ENCODE measurements at places on chromosomes 13 and 19.
A peak's percentile ranks its signal among the peaks of the same experiment; 100 is the strongest.

DNA sequence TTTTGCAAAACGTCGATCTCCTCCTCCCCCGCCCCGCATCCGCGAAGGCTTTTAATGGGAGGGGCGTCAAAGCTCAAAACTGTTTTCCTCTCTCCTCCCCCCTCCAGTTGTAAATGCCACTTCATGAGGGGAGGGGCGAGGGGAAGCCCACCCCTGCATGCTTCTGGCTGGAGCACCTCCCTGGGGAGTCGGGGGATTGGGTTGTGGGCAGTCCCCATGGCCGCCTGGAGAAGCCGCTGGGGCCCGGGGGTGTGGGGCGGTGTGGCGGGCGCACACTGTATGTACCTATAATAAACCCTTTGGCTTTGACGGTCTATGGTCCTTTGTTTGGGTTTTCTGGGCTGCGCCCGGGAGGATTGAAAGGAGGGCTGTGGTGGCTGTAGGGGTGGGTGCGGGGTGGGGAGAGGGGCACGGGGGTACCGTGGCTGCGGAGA is 505 bp upstream of the SHKBP1 start:
- no peak for DNase-seq

DNA sequence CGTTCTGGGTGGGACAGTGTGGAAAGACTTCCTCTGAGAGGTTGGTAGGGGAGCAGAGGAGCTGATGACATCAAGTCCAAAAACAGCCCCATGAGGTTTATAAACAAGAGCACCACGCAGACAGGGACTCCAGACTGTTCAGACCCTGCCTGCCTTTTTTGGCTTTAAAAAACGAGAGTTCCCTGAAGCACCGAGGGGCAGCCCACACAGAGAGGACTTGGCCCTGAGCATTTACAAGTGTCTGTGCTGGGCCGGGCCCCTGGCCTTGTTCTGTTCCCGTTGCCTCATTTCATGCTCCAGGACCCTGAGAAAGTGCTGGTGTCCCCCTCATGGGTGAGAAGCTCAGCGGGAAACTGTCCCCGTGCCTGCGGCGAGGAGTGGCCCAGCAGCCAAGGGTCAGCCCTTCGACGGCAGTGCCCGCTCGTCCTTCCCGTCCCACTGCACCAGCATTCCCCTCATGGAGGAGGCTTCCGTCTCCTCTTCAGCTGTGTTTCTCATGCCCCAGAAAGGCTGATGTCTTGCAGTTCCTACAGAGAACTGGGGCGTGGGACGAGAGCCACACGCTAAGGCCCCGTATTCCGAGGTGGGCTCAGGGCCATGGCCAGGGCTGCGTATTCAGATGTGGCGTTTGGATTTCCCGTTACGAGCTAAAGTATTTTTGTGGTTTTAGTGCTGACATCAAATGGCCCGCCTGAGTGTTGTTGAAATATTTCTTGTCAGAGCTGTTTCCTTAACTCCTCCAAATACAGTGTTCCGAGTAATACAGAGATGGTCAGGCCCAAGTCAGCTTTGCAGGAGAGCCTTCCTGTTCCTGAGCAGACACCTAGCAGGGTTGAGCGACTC is 93.5 kb downstream of the ATP11A start:
- no peak for DNase-seq

DNA sequence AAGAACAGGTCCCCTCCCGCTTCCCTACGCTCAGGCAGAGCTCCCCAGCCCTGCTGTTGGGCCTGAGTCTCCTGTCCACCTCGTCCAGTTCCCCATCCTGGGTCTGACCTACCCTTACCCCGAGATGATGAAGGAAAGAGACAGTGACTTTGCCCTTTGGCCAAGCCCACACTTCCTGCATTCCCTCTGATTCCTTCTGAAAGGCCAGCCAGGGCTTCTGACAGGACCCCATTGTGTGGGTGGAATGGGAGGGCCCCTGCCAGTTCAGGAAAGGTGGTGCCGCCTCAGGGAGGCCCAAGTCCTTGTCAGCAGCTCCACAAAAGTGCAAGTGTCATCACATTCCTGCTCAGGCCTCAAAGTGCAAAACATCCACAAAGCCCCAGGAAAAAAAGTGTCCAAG is 177.8 kb downstream of the PAN3 start:
- no peak for DNase-seq

DNA sequence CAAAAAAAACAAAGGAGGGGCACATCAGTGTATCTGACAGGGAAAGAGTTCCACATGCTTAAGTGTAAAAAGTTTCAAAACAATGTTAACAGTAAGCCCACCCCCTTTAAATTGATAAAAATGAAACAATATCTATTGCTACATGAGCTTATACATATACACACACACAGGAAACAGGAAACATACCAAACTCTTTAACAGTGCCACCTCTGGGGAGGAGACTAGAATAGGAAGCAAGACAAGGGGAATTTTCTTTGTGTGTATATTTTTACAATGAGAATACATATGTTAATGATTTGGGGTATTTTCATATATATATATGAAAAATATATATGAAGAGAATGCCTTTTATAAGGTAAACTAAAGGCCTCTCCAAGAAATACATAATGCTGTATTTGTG is 44.7 kb downstream of the TPT1 start:
- DNase-seq: no peak

DNA sequence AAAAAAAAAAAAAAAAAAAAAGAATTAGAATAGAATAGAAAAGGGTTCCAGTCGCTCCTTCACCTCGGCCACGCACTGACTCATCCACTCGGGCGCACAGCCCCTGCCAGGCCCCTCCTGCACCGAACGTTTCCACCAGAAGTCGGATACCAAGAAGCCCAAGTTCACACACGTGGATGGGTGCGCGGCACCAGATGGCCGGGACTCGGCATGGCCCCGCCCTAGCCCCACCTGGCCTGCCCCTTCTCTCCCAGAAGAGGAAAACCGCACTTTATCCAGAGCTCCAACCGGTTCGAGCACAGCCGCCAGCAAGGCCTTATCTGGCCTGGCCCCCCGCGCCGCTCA is 5.9 kb downstream of the PRR36 start:
- no peak for DNase-seq

GRCh38 chr13:74006666-74007065 is 127.5 kb downstream of the KLF12 start:
- DNase-seq: no peak

DNA sequence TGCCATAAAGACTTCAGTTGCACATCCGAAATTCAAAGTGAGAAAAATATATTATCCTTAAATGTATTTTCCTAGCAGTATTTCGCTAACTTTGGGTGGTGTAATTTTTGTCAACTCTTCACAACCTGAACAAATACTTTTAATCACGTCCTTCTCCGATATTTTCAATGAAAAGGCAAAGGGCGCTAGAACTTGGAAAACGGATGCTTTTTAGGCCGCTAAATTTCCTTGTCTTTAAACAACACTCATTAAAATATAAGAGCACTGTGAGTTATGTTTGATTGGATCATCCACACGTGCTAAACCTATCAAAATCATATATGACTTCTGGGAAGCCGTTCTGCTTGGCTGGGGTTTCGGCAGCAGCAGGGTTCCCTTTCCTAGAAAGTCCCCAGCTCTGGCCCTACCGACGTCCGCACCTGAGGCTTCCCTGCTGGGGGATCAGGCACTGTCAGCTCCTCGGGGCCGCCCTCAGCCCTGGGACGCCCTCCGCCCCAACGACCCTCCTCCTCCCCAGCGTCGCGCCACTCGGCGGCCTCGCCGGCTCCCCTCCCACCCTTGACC is 462 bp upstream of the MPHOSPH8 start:
- DNase-seq: no peak

DNA sequence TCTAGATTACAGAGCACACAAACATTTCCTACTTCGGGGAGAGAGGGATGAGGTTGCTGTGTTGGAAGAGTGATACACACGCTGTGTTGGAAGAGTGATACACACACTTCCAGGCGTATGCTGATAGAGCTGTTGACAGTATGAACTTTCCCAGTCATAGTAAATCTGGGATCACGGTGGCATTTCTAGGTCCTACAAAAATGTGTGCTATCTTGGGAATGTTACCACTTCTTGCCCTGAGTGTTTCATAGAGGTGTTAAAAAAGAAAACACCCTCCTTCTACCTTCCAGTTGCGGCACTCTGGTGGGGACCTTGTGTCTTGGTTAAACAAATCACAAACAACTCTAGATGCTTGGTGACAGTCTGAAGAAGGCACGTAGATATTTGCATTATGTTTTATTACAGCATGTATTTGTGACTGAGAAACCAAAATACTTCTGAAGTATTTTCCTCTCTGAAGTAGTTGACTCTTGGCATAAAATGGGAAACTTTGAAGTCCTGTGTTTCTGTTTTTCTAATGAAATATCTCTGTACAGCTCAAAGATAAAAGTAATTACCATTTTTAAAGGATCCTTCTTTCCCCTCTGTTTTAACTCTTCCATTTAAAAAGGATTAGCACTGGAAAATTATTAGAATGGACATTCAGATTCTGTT is 52.5 kb downstream of the ARHGAP35 start:
- no peak for DNase-seq

DNA sequence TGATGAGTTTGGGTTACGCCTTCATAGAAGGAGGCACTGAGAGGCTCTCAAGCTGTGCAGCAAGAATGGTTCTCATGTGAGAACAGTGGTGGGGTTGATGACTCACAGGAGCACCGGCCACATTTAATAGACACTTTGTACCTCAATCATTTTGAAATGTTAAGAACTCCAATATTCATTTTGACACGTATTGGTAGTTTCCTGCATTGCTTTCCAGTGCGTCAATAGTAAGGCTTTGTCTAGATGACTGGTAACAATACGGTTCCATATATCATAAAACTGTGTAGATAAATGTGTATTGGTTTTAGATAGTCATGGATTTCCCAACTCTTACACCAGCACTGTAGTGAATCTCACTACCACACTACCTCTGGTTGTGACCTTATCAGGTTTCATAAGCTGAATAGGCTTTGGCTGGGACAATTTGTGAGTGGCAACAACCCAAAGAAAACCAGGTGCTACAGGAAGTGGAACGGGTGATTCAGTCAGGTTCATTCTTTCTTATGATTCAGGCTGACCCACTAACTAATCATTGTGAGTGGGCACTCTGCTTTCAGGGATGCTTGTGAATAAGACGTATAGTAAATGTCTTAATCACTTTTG is 362.6 kb downstream of the KLF5 start:
- DNase-seq: no peak

DNA sequence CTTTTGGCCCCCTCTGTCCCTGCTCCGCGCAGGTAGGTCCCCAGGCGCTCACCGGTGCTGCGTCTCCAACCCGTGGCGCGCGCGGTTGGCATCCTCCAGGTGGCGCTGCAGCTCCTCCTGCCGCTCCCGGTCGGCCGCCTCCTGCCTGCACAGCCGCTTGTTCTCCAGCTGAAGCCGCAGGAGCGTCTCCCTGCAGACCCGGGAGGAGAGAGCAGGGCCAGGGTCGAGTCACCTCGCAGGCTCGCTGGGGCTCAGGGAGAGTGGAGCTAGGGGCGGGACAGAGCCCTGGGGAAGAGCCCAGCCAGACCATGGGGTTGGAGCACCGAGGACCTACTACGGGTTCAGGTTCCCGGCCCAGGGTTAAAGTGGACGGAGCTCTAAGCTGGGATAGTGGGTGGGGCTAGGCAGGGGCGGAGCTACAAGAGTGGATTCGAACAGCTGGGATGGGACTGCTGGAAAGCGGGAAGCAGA is 9.3 kb downstream of the HOOK2 start:
- DNase-seq: peak; percentile 27

GRCh38 chr13:91372911-91373310 is 25.4 kb downstream of the MIR17HG start:
- no peak for DNase-seq

DNA sequence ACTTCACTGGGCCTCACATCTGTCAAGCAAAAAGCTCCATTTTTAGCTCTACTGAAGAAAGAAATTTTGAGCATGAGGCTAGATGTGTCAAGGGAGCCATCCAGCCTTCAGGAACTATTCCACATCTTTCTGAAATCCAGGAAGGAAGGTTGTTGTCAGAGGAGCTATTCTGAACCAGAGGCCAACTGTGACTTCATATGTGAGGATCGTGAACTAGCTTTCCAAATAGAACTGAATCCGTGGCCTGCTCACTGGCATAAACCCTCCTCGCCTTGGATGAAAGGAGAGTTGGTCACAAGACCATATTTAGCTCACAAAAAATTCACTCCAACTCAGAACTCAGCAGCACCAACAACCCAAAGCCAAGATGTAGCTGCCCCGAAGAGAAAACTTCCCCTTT is 195.8 kb downstream of the FOXO1 start:
- no peak for DNase-seq

- DNase-seq: no peak
Measured at GRCh38 chr19:19528721-19529490, at the start of gene YJEFN3. TSS of gene YJEFN3 (plus strand) at chr19:19528911. CDS start at chr19:19528933, 22 bp downstream.

GRCh38 chr19:55646889-55647731 is 902 bp upstream of the CCDC106 start:
- no peak for DNase-seq

- DNase-seq: no peak
Measured at GRCh38 chr13:97215325-97215724, 6.8 kb upstream of the MBNL2 start.

- no peak for DNase-seq
Measured at GRCh38 chr19:13269348-13269747, 119.1 kb downstream of the IER2 start.

GRCh38 chr13:94371855-94372254 is 107.6 kb downstream of the DCT start:
- no peak for DNase-seq

GRCh38 chr19:33459222-33460090 is 62.1 kb downstream of the PEPD start:
- no peak for DNase-seq

GRCh38 chr13:65470781-65471180 is 1759.4 kb downstream of the PCDH9 start:
- DNase-seq: no peak

GRCh38 chr13:73187106-73187505 is 128.3 kb downstream of the KLF5 start:
- DNase-seq: no peak

DNA sequence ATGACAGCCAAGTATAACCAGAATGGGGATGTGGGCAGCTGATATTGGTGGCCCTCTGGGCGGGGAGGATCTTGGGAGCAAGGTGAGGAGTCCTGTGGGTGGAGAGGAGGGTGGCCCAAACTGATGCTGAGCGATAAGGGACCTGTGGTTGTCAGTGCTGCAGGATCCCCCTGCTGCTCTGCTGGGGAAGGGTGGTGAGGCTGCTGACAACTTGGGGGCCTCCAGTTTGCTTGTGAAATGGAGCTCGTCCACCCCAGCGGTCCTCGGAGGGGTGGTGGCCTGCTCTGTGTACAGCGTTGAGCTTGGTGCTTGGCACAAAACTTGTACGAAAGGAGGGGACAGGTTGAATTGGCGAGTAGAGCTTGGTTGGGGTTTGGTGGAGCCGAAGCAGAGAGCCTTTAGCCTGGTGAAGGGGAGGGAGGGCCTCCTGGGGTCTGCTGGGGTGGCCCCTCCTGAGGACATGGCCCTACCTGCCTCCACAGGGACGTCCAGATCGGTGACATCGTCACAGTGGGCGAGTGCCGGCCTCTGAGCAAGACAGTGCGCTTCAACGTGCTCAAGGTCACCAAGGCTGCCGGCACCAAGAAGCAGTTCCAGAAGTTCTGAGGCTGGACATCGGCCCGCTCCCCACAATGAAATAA is 2.9 kb downstream of the RPS11 start:
- DNase-seq: no peak

DNA sequence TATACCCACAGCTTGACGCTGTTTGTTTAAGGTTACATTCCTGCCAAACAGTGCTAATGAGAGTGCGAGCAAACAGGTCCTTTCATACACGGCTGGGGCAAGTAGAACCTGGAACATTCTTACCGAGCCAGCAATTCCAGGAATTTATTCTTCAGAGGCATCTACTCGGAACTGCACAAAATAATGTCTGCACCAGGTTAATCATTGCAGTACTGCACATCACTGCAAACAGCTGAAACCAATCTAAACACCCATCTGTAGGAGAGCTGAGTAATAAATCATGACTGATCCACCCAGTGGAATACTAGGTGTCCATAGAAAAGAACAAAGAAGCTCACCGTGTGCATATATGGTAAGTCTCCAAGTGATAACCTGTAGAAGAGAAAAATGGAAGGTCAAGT is 1.2 kb upstream of the ZNF579 start:
- no peak for DNase-seq
